ENCODE measurements at places on chromosomes 7 and 10. TPM values are rescaled to one million over a fixed set of nuclear protein-coding genes. Genes with fewer than 3 reads are reported as not detected.

The UTF1 gene
- total RNA-seq = not detected

The FZD1 gene
- 9.2 TPM for total RNA-seq

The GPR15LG gene
- not detected for total RNA-seq

The BTBD16 gene
- total RNA-seq = 0.40 TPM

Measured in aortic smooth muscle cell (primary cell).